Stimulated activated CD4-positive, alpha-beta T cell treated with anti-CD3 and anti-CD28 coated beads, Interleukin-1b, Interleukin-23, amount 100 ng/mL, for 1 hour (primary cell): ENCODE measurements at places on chromosomes 11 and 22.
A peak's percentile ranks its signal among the peaks of the same experiment; 100 is the strongest.

GRCh38 chr22:35116817-35117216, 50.9 kb downstream of the ISX start:
- DNase-seq = no peak

DNA sequence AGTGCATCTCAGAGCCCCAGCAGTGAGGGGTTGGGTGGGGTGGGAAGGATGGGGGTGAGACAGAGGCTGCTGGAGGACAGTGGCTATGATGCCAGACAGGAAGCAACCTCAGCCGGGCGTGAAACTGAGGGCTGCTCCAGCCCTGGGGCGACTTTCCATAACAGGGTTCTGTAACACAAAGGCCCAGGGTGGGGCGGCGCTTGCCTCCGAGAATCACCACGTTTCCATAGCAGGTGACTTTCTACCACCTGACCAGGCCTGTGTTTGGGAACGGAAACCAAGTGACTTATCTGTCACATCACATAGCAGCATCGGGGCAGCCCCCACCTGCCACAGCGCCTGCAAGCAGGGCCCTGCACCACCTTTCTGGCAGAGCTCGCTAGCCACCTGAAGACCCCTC, 85.8 kb downstream of the TRMU start:
- DNase-seq = no peak

DNA sequence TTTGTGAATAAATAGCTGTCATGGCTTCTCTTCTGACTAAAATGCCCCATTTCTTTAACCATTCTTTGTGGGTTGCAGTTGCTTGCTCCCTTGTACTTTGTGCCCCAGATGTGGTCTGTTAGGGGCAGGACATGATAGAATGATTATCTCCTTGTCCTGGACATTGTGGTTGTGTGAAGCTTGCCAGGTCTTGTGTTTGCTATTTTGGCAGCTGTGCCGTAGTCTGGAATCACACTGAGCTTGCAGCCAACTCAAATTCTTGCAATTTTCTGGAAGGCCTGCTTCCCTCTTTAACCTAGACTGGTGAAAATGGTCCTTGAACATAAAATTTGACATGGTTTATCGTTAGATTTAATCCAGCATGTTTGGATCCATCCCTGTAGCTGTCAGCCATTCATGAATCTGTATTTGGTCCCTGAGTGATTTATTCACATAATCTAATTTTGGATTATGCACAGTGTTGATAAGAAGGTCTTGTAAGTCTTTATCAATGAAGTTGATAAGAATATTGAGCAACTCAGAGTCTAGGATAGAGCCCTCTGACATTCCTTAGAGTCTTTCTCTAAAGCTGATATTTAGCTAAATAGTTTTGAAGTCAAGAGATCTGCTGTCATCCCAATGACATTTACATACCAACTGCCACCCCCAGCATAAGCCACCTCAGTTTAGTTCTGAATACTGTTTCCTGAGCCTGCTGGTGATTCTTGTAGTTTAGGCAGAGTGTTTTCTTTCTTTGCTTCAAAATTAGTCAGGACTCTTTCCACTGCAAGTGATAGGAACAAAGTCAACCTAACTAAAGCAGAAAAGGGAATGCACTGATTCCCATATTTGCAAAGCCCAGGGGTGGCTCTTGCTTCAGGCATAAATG, 9.8 kb downstream of the SPON1 start:
- no peak for DNase-seq

- no peak for DNase-seq
These were observed 117.8 kb downstream of the ST3GAL4 start for GRCh38 chr11:126473269-126473668.

DNA sequence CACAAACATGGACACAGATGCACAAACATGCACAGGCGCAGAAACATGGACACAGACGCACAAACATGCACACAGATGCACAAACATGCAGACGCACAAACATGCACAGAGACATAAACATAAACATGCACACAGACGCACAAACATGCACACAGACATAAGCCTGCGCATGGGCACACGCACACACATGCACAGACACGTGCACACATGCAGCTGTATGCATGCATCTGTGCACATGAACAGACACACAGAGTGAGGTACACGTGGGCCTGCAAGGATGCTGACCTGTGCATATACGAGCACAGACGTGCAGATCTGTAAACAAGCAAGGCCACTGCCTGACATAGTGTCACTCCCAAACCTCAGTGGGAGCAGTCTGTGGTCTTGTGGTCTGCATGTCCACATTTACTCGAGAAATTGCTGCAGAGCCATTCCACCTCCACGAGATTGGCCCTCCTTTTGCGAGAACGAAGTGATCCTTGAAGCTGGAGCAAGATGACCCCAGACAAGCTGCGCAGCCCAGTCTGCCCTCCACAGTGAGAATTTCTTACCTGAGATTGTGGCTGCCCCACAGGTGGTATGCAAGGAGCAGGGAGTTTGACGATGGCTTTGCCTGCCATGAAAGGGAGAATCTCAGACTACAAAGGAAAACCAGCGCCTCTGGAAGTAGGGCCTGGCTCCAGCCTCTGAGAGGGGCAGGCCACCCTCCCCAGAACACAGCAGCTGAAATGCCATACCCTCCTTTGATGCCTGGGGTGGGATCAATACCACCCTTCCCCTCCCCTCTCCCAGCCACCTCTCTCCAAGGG, 299.9 kb downstream of the BRD1 start:
- no peak for DNase-seq

DNA sequence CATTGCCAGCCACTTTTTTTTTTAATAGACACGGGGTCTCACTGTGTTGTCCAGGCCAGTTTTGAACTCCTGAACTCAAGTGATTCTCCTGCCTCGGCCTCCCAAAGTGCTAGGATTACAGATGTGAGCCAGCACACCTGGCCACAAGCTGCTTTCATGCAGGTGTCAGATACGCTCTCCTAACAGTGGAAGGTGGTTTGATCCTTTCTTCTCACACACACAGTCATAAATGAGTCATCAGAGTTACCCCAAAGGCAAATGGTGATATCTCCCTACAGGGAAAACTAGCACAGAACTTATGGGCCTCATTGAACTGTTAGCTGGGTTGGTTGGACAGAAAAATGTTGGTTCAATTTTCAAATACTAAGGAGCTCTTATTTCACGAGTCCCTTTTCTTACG, 38.2 kb upstream of the UBASH3B start:
- no peak for DNase-seq

- no peak for DNase-seq
These were observed at the start of gene SORL1-AS1 for GRCh38 chr11:121452609-121453150. Gene SORL1-AS1 (minus strand): TSS chr11:121452967.

- DNase-seq = no peak
These were observed 96.2 kb upstream of the TRIM77 start for GRCh38 chr11:89613911-89614310.

GRCh38 chr11:134542401-134543165, 130.5 kb upstream of the B3GAT1 start:
- no peak for DNase-seq

GRCh38 chr11:10666556-10667520, 26.7 kb downstream of the IRAG1 start:
- DNase-seq = no peak

- DNase-seq = no peak
These were observed at the start of gene ARHGAP42 for GRCh38 chr11:100687054-100687629. Gene ARHGAP42 (plus strand): TSS chr11:100687288. CDS start chr11:100687679, 391 bp downstream.

GRCh38 chr11:35173616-35174566, 34.9 kb downstream of the CD44 start:
- no peak for DNase-seq

DNA sequence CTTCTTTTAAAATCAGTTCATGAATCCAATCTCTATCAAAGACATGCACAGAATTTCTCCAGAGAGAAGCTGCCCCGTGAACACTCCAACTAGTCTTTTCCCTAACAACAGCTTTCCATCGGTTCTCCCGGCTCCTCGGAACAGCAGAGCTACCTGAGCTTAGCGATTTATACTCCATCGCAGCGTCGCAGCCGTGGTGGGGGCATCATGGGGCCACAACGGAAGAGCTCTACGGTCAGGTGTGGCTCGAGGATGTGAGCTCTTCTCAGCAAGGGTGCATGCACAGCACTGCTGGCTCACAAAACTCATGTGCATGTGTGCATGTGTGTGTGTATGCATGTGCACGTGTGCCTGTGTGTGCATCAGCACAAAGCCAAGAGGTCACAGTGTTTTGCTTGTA, 11.7 kb upstream of the MOB2 start:
- no peak for DNase-seq

GRCh38 chr22:45235851-45236342, 4.8 kb downstream of the KIAA0930 start:
- DNase-seq = no peak

GRCh38 chr11:91804042-91804441, 420.6 kb upstream of the FAT3 start:
- DNase-seq = no peak

DNA sequence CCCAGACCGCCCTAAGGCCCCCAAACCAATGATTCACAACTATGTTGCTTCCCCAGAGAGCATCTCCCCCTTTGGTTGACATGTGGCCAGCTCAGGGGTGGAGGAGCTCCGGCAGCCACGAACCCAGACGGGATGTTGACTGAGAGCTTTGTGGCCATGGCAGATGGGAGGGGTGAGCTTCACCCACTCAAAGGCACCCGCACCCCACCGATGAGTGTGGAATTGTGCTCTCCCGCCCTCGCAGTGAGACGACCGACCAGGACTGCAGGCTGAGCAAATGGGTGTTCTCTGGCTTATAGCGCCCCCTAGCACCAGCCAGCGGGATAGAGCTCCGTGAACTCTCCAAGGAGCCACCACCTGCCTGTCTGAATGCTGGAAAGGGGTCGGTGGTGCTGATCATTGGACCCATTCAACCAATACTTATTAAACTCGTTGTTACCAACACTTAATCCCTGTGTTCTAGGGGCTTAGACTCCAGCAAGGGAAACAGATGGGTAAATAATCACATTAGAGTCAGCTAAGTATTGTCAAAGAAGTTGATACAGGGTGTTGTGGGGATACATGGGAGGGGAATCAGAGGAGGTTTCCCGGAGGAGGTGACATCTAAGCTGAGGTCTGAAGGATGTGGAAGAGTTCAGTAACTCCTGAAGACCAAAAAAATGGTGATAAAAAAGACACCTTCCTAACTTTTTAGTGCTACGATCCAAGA, 4.5 kb upstream of the TIMP3 start:
- peak; percentile 29 for DNase-seq

DNA sequence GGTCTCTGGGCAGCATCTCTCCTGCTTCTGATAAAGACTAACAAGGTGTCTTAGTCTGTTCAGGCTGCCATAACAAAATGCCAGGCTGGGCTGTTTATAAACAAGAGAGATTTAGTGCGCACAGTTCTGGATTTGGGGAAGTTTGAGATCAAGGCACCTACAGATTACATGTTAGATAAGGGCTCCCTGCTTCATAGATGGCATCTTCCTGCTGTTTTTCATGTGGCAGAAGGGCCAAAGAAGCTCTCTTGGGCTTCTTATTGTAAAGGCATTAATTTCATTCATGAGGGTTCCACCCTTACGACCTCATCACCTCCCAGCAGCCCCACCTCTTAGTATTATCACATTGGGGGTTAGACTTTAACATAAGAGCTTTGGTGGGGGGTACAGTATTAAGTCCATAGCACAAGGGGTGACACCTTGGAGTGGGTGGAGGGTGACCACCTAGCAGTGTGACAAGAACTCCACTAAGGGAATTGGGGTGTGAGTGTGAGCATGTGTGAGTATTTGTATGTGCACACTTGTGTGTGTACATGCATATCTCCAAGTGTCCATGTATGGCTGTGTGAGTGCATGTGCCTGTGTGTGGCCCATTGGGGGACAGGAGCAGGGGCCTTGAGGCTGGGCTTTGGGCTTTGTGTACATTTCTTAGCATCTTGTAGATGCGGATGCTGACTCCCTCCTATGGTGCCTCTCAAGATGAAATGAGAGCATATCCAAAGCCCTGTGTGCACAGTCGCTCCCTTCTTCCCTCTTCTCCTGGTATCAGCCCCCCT, 42.7 kb downstream of the BCR start:
- no peak for DNase-seq

DNA sequence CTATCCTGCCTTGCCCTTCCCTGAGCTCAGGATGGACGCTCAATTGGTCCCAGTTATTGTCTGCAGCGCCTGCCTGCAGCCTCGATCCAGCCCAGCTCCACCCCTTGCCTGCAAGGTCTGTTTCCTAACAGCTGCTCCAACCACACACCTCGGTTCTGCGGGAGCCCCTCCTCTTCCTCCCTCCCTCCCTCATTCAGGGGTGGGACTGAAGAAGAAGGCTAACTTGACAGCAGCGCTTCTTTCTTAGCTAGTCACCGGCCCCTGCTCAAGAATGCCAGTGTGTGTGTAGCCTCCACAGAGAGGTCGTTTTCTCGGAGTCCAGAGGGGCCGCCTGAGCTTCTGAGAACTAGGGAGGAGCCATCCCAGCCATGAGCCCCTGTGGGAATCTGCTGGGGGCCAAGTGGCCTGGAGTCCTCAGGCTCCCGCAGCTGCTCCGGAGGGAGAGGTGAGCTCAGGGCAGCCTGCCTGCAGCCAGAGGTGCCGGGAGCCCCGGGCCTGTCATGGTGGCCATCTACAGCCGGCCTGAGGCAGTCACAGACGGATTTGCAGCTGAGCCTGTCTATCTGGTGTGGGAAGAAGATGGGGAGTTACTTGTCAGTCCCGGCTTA, 36.1 kb downstream of the LIMK2 start:
- DNase-seq = peak; percentile 37
